Astrocyte of the hippocampus (primary cell): ENCODE measurements at places on chromosomes 7 and 10.

- no peak for DNase-seq
Observed at GRCh38 chr10:113007343-113007771, 57.3 kb downstream of the TCF7L2 start.

DNA sequence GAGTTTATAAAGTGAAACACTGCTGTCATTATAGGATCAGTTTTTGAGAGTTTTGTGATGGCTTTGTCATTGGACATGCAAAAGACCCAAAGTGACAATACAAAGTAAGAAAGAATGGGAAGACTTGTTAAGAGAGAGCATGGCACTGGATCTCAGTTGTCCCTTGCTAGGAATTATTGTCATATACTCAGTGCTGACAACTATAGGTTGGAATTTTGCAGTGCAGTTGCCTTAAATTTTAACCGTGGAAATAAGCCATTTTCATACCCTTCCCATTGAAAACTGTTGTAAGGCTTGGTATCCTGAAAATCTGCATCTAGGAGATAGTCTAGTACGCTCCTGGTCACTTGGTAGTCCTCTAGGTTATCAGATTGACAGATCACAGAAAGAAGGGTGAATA, 1156.7 kb downstream of the GATA3 start:
- peak; percentile 11 for DNase-seq

DNA sequence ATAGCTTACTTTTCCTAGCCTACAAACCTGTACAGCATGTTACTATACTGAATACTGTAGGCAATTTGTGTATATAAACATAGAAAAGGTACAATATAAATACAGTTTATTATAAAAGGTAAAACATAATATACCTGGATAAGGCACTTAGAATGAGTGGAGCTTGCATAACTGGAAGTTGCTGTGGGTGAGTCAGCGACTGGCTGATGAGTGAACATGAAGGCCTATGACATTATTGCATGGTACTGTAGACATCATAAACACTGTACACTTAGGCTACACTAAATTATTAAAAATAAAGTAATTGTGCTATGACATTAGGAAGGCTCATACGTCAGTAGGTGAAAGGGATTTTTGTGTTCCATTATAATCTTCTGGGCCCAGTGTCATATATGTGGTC, 228.8 kb downstream of the HDAC9 start:
- no peak for DNase-seq

GRCh38 chr7:21300692-21301091, 127.2 kb upstream of the SP4 start:
- DNase-seq: no peak

GRCh38 chr10:16519908-16520861, 1.5 kb downstream of the C1QL3 start:
- peak; percentile 20 for DNase-seq

GRCh38 chr10:117960345-117960935, 86.3 kb downstream of the RAB11FIP2 start:
- peak; percentile 69 for DNase-seq

GRCh38 chr7:156116514-156117215, 304.4 kb upstream of the SHH start:
- no peak for DNase-seq

GRCh38 chr10:24240041-24240751, 31.3 kb downstream of the KIAA1217 start:
- peak; percentile 35 for DNase-seq

DNA sequence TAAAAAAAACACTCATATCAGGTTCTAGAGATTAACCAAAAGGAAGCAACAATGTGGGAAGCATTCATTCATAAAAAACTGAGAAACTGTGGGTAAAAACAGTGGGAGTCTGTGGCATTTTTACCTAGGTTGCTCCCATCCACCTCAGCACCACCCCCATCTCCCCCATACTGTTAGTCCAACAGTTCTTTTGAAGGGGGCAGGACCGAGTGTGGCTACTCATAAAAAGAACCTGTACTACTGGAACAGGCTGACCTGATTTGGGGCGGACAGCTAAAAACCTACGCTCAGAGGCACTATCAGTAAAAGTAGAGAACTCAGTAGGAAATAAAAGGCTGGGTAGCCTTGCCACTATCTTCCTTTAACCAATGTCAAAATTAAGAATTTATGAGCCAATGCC, 84.5 kb downstream of the DPY19L1 start:
- DNase-seq: no peak

GRCh38 chr7:88344956-88345832, 38.5 kb upstream of the STEAP4 start:
- DNase-seq: peak; percentile 72

DNA sequence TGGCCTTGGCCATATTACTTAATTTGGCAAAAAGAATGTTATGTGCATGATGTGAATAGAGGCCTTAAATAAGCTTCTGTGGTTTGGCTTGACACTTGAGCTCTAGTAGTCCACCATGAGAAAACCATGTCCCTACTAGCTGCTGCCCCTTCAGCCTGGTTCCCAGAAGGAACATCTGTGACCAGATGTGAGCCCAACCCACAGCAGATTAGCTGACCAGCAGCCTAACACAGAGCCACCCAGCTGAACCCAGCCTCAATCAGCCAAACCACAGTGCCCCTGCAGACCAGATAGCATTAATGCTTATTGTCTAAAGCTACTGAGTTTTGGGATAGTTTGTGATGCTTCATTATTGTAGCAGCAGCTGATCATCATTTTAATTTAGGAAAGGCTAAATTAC, 16.6 kb downstream of the JAZF1 start:
- peak; percentile 34 for DNase-seq

DNA sequence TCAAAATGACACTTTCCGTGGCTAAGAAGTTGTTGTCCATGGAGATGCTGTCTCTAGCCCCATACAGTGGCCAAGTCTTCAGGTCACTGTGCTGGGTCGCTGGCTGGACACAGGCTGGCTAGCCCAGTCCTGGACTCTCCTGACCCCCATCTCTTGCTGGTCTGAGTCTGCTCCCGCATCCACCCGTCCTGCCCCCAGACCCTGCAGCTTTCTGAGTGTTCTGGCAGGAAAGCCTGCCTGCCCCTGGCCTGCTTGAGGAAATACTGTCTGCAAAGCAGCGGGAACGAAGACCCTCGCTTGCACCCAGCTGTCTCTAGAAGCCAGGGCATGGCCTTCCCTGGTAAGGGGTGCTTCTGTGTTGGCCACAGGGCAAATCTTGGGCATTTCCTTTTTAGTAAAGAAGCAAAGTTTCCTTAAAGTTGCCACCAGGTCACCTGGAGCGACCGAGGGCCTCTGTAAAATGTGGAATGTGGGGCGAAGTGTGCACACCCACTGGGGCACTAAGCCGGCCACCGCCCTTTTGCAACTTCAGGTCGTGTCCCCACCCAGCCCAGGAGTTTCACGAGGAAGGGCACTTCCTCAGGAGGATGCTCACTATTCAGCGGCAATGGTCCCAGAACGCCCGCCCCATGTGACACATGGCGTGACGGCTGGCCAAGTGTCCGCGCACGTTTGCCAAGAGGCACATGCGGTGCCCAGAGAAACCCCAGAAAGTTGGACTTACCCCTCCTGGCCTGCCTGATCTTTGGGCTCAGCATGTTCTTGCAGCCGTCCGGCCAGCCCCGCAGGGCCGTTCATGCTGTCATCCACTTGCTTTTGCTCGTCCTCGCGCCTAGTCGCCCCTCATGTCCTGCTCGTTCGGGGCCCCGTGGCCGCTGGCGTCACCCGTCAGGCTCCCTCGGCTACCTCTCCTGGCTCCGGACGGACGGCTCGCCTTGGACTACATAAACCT, 558 bp downstream of the ARHGAP22 start:
- DNase-seq: no peak

DNA sequence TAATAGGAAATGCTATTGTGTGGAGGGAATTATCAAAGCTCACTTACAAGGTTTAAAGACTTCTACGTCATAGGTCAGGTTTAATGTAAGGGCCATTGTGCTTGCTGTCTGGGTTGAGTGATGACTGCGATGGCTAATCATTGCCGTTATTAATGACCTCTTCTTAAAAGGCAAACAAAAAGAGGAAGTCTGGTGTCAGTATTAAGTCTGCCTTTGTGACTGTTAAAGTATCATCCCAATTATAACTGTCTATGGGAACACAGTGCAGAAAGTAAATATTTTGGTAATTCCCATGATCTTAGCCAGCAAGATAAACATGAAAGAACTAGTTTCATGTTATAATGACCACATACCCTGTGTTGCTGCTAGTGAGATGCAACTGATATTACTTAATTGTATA, 382.4 kb downstream of the BBS9 start:
- DNase-seq: no peak

DNA sequence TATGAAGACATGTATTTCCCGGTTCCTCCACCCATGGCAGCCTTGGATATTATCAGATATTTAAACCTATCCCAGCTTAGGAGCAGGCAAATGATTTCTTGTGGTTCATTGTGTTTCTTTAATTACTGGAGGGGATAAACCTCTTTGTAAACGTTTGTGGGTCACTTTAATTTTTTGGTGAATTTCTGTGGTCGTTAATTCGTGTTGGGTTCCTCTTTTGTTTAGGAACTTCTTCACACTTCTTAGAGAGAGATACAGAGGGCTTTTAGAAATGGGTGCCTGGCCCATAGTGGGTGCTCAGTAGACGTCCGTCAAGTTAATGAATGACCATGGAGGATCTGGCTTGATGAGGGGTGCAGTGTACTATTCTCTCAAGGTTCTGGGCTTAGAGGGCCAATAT, 27.2 kb upstream of the NUB1 start:
- DNase-seq: no peak

DNA sequence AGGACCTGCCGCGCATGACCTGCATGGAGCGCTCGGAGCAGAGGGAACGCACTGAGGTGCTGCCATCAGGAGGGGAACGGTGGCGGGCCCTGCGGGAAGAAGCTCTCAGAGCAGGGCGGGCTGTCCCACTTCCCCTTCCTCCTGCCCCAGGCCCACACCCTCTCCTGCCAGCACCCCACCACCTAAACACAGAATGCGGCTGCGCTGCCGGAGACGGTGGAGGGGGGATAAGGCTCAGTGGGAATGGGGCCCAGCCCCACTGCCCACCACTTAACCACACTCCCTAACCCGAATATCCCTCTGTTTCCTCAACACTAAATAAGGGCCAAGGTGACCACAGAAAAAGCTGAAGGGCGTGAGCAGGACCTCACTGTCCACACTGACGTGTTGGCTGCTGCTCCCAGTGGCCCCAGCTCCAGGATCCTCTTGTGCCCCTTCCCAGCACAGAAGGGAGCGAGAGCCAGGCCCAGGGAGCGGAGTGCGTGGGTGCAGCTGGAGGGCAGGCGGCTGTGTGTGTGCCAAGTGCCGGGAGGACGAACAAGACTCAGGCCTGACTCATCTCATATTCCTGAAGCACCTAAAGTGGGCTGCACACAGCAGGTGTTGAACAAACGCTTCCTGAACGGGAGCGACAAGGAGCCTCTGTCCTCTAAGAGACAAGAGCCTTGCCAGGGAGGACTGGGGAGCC, 116.8 kb downstream of the MAD1L1 start:
- DNase-seq: peak; percentile 70

- no peak for DNase-seq
Observed at GRCh38 chr7:123819001-123819400, 26.0 kb upstream of the HYAL4 start.

DNA sequence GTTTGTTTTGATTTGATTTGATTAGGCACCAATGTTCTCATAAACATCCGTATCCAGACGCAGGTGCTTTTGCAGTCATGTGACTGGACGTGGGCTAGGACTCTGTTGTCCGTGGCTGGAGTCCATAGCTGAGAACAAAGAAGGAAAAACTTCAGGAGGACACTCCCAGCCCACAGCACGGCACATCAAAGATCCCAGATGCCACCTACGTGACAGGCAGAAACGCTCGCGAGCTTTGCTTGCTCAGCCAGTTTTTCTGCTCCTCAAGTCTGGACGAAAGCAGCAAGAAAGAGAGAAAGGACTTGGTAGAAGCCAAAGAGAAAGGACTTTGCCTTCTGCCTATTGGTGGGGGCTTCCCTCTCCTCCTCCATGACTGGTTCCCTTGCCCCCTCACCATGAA, 6.9 kb upstream of the ZKSCAN1 start:
- DNase-seq: no peak

DNA sequence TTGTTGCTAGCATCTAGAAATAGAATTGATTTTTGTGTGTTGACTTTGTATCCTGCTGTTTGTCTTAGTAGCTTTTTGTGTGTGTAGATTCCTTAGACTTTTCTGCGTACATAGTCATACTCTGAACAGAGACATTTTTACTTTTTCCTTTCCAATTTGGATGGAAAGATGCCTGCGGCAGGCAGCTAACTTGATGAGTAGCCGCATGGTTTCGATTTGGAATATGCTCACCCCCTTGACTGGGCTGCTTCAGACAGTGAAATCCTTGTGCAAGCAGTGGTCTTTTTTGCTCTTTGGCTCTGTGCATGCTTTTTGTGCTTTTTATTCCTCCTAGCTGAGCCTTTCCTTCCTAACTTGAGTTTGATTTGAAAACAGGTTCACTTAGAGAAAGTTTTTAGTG, 71.8 kb downstream of the HHEX start:
- no peak for DNase-seq

- DNase-seq: no peak
Observed at GRCh38 chr10:12980102-12980661, 21.3 kb downstream of the CCDC3 start.

DNA sequence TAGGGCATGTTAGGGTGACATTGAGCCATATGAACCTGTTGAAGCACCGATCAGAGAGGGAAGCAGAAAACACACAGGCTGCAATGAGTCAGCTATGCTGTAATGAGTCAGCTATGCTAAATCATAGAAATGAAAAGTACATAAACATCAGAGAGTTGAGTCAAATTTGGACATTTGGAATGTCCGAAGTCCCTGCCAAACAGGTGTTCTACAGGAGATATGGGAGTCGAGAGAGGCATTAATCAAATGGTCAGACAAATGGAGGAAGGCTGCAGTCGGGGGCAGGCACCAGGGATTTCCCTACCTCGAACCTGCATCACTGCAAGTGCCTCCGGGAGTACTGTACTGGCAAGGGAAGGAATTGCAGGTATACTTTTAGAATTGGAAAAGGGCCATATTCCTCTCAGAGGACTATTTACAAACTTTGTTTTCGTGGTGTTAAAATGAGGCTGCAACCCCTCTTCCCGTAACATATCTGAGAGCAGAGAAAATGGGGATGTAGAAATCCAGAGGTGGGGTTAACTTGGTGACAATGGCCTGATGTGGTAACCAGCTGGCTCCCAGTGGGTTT, 8.8 kb upstream of the ZC3HAV1 start:
- peak; percentile 41 for DNase-seq

- DNase-seq: no peak
Observed at GRCh38 chr10:93947524-93947923, 46.2 kb upstream of the PLCE1 start.

DNA sequence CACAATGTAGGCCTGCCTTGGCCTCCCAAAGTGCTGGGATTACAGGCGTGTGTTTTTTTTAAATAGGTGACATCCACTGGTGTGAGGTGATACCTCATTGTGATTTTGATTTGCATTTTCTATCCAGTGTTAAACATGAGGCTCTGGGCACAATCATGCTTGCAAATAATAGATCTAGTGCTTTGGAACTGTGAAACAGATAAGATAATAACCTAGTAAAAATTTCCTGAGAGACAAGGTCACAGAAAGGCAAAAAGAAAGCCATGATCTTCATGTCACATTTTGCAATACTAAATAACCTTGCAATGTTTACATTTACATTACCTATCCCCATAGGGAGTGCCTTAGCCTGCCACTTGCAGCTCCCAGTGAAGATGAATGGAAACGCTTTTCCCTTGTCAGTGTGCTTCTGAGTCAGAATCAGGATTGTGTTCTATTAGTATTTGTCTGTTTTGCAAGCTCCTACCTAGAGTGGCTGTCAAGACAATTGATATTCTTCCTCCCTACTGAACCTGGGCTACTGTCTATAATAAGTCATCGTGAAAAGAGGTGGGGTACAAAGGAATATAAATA, 256.5 kb downstream of the PHTF2 start:
- DNase-seq: no peak
